ENCODE measurements at places on chromosomes 2 and 18.

DNA sequence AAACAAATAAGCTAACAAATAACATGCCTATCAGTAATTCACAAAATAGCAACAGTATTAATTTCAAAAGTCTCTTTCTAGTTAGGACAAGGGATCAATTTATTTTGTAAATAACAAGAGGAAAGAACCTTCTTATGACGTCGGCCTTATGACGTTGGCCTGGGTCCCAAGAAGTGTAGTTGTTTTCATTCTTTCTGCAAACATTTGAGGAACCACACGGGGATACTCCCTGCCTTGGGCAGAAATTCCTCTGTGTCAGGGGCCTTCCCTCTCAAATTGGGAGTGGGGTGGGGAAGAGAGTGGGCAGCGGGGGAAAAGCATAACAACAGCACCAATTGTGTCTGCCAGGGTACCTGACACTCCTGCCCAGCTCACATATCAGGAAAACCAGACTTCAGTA lies 1.3 kb downstream of the CCDC68 start:
- no peak for DNase-seq

DNA sequence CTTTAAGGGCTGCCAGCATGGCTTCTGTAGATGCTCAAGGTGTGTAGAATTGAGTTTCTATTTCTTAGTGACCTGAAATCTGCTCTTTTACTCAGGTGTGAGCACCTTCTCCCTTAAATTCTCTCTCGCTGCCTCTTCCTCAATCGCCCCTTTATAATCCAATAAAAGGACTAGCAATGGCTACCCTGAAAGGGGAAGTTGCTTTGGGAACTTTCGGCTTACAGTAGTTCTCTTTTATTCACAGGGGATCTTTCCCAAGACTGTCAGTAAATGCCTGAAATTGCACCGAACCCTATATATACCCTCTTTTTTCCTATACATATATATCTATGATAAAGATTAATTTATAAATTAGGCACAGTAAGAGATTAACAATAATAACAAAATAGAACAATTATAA lies 121.8 kb downstream of the ACTR3 start:
- no peak for DNase-seq

DNA sequence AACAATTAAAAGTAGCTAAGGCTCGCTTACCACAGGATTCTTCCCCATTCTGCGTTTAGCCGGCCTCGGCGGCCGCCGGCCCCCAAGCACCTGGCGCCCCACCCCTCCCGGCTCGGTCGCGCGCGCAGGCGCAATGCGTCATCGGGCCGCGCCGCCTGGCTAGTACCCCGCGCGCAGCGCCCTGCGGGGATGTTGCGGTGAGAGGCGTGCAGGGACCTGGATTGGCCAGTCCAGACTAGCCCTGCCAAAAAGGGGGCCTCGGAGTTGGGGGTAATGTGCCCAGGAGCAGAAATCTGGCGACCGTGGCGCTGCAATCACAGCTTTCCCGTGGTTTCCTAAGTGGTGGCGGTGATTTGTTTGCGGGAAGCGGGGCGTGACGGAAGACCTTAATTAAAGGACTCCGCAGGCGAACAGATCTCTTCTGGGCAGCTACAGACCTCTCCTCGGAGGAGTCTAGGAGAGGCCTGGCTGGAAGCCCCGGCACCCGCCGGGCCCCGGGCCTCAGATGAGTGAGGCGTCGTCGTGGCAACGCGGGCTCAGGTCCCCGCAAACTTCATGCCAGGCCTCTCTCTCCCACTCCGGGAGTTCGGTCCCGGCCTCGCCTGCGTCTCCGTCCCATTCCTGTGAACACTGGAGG lies 606 bp downstream of the TMEM237 start:
- DNase-seq, result peak; percentile 73

DNA sequence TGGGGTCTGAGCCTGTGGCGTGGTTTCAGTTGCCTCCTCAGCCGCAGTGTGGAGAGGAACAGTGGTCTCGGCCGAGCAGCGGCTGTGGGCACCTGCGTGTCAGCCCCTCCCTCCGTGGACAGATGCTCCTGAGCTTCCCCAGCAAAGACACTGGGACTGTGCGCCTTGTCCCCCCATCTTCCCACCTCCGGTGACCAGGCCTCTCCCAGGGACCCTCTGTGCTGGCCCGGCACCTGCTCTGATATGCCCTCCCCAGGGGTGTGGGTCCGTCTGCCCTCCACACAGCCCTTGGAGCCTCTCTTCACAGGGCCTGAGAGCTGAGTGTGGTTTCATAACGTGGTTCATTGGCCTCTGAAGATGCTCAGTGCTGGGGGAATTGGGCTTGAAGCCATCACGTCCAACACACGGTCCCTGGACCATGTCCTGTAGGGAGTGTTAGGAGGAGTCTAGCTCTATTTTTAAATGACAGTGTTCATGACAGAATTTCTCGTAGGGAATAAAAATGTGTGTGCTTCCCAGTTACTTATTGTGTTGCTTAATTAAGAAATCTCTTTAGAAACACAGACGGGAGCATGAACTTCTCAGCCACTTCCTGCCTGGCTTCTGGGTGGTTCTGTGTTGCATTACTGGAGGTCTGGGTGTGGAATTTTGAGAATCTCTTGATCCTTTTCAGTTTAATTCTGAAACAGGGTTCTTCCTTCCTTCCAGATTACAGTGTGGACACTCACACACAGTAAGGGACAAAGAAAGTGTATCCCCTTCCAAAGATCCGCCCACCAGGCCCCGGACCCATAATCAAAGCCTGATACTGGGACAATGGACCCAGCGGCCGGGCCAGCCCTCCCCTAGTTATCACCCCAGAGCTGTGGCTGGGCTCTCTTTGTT lies 110.7 kb downstream of the NFATC1 start:
- no peak for DNase-seq

- no peak for DNase-seq
Observed at GRCh38 chr2:186588421-186588820, 1.4 kb upstream of the ITGAV start.

GRCh38 chr18:8752329-8752728 lies 47.0 kb downstream of the MTCL1 start:
- DNase-seq, result no peak

- no peak for DNase-seq
Observed at GRCh38 chr2:117952228-117952627, 61.6 kb downstream of the CCDC93 start.

DNA sequence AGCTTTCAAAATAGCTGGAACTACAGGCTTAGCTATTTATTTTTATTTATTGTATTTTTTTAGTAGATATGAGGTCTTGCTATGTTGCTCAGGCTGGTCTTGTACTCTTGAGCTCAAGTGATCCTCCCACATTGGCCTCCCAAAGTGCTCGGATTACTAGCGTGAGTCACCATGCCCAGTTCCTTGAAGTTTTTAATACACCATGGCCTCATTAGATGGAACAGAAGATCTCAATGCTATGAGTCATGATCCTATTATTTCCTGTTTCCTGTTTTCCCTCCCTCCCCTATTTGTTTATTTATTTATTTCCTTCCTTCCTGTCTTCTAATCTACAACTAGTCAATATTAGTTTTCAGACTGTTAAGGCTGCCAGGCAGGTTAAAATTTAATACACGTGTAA lies 309.0 kb downstream of the CMPK2 start:
- no peak for DNase-seq

GRCh38 chr2:8209494-8209893 lies 472.4 kb upstream of the ID2 start:
- DNase-seq, result no peak

GRCh38 chr2:56372071-56372656 lies 188.4 kb downstream of the CCDC85A start:
- no peak for DNase-seq

GRCh38 chr2:203037026-203037425 lies 22.4 kb downstream of the NBEAL1 start:
- no peak for DNase-seq

GRCh38 chr2:241599615-241600014 lies 37.3 kb downstream of the THAP4 start:
- DNase-seq, result no peak

DNA sequence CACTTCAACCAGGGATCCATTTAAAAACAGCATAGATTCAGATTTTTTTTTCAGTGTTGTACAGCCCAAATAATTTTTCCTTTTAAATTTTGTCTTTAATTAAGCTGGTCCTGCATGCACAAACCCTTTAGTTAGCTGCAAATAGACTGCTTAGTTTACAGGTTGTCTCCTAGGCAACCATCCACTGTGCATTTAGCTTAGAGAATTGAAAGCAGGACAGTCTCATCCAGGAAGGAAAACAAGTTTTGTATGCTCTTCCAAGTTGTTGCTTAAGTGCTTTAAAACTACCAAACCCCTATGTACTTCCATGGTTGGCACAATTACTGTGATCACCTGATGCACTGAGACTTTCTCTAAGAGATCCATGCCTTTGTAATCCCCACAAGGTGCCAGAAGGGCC lies at the start of gene MAP3K19:
TSS of gene MAP3K19 (minus strand) at position 148 of the 400 bp plus-strand sequence. CDS start 22,800 bp downstream, outside the sequence.
- no peak for DNase-seq

GRCh38 chr18:48840491-48840877 lies 110.3 kb downstream of the SMAD7 start:
- no peak for DNase-seq

GRCh38 chr2:199962203-199962602 lies 6.8 kb downstream of the MAIP1 start:
- DNase-seq, result no peak

DNA sequence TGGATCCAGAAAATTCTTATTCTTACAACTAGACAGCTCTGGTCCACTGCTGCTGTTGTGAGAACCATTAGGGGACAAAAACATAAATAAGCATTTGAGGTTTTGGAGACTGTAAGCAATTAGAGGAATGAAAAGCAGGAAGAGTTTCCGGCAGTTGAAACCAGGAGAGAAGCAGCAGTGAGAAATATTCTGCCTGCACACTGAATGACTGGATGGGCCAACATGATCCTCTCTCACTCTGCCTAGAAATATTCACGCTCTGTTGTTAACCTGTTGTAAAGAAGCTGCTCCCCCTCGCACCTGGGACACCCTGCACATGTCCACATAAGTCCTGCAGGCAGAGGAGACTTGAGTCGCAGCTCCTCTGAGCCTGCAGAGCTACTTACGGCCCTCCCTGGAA lies 60.4 kb upstream of the RNF152 start:
- no peak for DNase-seq

DNA sequence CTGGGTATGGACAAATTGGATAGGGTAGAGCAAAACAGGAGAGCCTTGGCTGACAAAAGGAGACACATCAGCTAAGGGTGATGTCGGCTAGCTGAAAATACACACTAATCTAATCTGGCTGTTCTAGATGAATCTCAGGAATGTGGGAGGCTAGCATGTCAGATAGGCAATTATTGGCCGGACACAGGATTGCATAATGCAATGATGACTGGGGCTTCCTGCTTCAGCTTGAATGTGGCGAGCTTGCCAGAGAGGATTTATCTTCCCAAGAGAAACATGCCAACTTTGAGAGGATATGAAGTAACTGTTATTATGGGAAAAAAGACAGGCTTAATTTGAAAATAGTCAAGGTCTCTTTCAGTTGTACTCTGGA lies 102.4 kb downstream of the TRIB2 start:
- DNase-seq, result no peak

DNA sequence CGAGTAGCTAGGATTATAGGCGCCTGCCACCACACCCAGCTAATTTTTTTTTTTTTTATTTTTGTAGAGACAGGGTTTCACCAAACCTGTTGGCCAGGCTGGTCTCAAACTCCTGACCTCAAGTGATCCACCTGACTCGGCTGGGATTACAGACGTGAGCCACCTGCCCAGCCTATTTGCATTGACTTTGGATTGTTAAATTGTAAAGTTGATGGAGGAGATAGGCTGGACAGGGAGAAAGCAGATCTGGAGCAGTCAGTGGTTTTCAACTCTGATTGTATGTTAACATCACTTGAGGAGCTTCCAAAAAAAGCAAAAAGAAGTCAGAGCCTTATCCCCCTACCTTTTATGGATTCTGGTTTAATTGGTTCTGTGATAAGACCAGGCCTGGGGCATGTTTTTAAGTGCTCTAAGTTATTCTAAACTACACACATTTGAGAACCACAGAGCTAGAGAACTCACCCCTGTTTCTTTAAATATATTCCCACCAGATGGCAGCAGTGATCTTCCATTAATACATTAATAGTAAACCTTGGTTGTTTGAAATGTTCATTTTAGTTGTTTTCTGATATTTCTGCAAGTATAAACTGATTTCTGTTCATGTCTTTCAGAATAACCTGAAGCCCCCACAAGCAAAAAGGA lies 7.5 kb downstream of the C2orf49 start:
- DNase-seq, result no peak

DNA sequence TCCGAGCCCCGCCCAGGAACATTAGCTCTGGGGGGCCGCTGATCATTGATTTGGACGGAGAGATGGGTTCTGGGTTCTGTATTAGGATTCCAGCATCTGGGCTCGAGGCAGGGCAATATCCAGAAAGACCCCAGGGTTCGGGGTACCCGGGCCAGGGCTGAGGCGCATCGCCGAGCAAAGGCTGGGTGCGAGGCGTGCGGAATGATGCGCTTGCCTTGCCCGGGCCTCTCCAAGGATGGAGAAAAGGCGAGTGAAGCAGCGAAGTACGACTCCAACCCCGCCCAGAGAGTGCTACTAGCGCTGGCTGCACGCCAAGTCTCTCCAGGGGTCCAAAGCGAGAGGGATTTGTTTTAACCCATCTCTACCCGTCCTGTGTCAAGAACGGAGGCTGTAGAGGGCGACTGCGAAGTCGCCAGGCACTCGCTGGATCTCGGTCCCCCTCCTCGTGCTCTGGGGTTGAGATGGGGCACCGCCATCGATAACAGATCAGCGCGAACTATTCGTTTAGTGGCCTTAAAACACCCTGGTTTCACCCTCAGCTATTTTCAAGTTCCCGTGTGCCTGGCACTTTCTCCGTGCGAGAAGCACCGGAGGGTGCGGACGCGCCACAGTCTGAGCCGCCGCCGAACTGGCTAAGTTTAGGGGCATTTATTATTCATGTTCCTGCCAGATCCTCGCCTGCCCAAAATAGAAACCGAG lies 1.9 kb downstream of the ADCYAP1 start:
- DNase-seq, result no peak

DNA sequence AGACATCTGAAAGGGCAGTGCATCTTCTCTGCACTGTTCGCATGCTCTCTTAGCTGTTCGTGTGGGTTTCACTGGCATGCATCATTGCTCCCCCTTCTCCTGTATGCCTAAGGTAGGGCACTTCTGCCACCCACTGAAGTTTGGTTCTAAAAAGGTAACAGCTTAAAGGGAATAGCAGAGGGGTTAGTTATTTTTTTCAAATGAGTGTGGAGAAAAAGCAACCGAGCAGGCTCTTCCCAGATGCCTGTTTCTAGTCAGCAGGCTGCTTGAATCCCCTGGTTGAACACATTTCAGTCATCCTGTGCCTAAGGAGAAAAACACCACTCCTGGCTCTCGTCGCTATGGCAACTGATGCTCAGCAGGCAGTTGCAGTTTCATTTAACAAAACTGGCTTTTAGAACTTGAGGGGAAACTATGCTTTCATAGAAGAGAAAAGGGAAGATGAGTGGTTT lies 69.8 kb upstream of the GALNT3 start:
- no peak for DNase-seq

- no peak for DNase-seq
Observed at GRCh38 chr2:132943829-132944228, 273.8 kb upstream of the LYPD1 start.

All from activated CD8-positive, alpha-beta memory T cell treated with anti-CD3 and anti-CD28 coated beads for 48 hours (primary cell).